WERI-Rb-1 (cell line): ENCODE measurements at places on chromosomes 5 and 9.
A peak's percentile ranks its signal among the peaks of the same experiment; 100 is the strongest.

DNA sequence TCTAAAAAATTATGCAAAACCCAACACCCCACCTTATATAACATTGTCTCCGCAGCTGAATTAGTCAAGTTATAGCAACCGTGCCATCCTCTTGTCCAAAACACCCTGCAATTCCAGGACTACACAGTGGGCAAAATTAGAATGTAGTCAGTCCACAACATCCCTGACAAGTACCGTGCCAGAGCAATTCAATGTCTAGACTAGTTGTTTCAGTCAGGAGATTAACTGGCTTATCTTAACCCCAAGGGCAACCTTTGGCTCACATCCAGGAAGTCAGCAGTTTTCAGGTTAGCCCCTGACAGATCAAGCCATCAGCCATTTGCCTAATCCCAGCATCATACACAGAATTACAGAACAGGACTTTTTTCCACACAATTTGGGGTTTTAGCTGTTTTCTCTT, 240.8 kb upstream of the TMEM161B start:
- peak; percentile 68 for DNase-seq

DNA sequence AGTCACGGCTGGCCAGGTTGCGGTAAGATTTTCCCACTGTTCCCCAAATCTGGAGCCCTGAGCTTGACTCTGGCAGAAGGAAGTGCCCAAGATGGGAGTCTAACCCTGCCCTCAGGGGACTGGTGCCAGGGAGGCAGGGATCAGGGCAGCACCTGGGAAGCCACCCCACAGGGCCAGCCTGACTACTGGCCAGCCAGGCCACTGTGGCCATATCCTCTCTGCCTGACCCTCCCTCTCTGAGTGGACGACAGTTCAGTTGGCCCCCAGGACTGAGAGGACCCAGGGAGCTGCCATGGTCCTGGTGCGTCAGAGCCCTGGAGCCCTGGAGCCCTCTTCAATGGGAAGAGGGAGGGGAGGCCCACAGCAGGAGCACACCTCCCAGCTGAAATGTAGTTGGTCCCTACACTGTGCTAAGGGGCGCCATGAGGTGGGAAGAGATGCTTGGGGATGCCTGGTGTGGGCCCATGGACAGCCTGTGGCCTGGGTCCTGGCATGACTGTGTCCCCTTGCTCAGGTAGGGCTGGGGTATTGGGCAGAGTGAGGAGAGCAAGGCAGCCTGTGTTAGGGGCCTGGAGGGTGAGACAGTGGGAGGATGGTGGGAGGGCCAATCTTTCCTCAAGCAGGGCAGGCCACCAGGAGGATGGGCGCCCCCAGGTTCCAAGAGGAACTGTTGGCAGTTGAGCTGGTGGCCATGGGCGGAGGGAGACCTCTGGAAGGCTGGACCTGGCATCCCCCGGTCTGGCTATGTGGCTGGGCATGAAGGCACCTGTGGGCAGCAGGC, 81.1 kb downstream of the PHF2 start:
- peak; percentile 5 for DNase-seq

DNA sequence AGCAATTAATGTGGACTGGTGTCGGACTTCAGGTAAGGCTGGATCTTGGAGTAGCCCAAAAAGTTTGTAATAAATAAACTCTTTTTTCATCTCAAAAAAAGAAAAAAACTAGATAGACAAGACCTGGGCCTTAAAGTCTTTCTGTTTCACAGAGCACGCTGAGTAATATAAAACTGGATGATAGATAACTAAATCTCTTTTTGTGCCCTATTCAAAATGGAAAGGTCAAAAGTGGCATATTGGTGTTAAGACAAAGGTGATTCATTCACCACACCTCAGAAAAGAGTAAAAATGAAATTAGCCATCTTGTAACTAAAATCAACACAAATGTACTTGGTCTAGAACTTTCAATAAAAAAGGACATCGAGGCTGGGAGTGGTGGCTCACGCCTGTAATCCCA, 30.3 kb upstream of the RFK start:
- no peak for DNase-seq

DNA sequence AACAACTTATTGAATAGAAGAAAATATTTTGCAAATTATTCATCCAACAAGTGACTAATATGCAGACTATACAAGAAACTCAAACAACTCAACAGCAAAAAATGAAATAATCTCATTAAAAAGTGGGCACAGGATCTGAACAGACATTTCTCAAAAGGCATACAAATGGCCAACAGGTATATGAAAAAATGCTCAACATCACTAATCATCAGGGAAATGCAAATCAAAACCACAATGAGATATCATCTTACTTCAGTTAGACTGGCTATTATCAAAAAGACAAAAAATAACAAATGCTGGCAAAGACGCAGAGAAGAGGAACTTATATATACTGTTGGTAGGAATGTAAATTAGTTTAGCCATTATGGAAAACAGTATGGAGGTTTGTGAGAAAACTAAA, 1.8 kb upstream of the AMACR start:
- no peak for DNase-seq

GRCh38 chr9:115191667-115192066, 73.7 kb upstream of the TNC start:
- DNase-seq, result peak; percentile 41

DNA sequence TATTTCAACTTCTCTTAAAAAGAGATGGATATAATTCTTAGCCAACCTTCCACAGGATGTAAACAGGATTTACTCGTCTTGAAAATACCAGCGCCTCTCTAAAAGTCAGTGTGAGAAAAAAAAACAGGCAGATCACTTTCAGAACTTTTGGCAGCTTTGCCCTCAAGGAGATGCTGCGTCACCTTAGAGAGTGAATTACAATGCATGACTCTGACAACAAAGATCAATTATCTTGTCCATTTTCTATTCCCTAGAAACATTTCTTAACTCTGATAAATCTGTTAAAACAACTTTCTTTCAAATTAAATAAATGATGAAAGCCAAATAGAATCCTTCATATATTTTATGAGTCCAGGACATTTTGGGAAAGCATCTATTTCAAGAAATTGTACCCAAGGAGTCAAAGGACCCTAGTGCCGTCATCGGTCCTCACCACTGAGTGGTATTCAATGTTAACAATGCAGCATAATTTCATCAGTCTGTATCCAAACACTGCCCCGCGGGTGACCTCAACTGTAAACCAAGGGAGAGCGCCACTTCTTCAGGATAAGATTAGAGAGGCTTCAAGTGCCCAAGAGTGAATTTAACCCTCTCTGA, 536.0 kb downstream of the PDE4D start:
- peak; percentile 48 for DNase-seq

DNA sequence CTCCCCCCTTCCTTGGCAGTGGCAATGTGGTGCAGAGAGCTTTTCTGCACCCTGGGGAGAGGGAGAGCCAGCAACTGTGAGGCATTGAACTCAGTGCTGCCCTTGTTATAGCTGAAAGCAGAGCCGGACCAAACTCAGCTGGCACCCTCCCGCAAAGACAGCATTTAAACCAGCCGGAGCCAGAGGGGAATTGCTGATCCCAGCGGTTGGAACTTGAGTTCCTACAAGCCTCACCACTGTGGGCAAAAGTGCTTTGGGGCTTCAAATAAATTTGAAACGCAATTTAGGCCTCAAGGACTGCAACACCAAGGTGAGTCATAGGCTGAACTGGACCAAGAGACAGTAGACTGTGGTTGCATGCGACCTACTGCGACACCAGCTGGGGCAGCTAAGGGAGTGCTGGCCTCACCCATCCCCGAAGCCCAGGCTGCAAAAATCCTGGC, 207.6 kb upstream of the CDKN2B start:
- no peak for DNase-seq

DNA sequence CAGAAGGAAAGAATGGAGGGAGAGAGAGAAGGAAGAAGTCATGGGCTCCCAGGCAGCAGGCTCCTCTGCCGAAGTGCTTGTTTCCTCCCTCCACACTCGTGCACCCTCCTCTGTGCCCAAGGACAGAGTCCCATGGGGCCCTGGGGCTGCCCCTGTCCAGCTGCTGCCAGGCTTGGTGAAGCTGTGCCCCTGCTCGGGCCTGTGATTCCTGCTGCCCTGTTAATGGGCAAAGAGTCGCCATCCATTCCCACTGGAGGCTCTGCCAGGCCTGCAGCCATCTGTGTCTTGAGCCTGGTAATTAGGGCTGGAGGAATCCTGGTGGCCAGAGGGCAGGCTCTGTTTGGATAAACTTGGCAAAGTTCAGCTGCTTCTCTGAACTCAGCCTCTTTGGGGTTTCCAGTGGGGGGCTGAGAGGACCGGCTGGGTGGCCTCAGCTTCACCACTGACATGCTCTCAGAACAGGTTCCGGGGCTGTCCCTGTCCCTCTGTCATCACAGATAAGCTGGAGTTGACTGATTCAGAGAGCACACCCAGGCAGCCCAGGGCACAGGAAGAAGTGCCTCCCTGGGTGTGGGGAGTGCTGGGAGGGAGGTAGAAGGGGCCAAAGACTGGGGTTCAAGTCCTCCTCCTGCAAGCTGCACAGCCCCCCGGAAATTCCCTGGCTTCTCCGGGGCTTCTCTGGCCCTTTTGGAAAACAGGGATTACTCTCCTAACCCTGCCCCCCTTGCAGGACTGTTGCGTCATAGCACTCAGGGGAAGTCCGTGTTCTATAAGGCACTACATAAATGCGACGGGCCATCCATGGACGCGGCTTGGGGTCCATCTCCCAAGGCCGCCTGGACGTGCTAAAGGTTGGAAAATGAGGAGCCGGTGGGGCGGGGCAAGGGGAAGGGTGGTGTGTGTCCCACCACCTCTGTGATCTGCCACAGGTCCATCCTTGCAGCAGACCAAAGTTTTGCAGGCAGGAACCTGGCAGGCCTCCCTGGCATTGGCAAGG, 154.8 kb downstream of the PAX5 start:
- DNase-seq, result no peak

DNA sequence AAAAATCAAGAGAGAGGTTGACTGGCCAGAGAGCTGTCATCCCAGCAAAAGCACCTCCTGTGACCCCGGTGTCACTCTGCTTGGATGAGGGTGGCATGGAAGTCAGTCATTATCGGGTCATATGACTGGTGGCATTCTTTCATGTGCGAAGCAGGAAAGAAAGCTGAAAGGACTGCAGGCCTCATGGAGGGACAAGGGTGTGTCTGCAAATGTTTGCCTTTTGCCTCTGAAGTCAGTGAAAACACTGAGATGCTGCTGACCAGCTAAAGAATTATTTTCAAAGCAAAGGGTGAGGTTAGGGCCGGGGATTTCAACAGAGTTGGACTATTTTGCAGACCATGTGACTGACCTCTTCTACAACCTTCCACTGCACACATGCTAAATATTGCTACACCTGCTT, 298.3 kb downstream of the CSNK1G3 start:
- DNase-seq, result no peak

- DNase-seq, result no peak
These were observed 9.1 kb upstream of the IRF1 start for GRCh38 chr5:132499440-132500243.
